ENCODE measurements at places on chromosomes 6 and 20.

GRCh38 chr20:62642666-62643520 lies 590 bp downstream of the SLCO4A1 start:
- no peak for DNase-seq

DNA sequence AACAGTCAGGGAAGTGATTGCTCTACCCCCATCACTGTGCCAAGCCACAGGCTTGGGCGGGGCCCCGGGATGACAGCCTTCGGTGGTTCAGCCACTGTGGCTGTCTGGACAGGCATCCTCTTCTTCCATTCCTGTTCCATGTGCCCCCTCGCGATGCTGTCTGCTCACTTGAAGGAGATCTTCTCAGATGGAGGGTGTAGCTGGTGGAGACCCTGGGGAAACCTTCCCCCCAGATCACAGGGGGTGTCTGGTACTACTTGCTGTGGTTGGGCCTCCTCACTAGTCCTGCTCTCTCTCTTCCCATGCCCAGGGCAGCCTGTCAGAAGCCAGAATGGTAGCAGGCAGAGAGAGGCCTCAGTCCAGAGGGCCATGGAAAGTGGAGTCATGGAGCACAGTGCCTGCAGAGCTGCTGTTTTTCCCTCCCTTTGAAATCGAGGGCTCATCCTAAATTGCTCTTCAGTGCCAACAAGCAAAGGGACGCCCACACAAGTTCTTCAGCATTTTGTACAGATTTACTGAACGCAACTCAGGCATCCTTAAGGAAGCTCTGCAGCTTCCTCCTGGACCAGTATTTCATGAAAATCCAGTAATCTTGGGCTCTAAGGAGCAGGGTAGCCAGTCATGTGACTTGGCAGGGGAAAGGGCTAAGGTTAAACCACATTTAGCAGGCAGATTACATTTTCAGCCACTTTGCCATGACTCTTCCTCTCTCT lies 326.6 kb downstream of the ZFAND3 start:
- DNase-seq: no peak

- no peak for DNase-seq
These were observed 139.4 kb downstream of the ID4 start for GRCh38 chr6:19976411-19977129.

DNA sequence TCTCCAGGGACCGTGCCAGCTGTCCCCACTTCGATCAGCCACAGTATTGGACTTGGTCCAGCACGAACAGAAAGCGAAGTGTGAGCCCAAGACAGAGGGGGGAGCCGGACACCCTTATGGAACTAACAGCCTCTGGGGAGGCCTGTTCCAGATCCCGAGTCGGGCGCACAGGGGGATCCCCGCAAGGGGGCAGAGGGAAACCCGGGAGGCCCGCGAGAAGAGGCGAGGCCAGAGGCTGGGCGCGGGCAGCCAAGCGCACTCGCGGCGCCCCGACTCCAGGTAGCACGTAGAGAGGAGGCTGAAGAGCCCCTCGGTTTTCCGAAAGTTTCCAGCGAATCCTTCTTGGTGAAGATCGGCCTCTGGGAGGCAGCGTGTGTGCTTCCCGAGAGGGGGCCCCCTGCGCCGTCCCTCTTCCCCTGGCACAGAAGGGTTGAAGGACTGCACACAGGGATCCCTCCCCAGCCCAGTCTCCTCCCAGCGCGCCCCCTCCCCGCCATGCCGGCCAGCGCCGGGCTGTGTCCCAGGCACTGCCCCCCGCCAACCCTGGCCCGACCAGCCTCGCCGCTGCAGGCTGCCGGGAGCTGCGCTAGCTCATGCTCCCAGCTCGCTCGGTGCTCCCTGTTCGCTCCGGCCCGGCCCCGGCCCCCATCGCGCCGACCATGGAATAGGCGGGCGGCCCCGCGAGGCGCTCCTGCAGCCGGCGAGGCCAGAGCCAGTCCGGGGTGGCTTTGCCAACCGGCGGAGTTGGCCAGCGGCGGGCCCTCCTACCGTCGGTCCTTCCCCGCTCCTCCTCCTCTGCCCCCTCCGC lies 577 bp upstream of the SLC24A3 start:
- DNase-seq: no peak

- no peak for DNase-seq
These were observed 199.5 kb upstream of the FBXL4 start for GRCh38 chr6:99147206-99147605.

- no peak for DNase-seq
These were observed 46.7 kb downstream of the SRC start for GRCh38 chr20:37392441-37393195.

GRCh38 chr20:4304601-4305000 lies 289.2 kb upstream of the RNF24 start:
- DNase-seq: no peak
